ENCODE measurements at places on chromosomes 11 and 22.

DNA sequence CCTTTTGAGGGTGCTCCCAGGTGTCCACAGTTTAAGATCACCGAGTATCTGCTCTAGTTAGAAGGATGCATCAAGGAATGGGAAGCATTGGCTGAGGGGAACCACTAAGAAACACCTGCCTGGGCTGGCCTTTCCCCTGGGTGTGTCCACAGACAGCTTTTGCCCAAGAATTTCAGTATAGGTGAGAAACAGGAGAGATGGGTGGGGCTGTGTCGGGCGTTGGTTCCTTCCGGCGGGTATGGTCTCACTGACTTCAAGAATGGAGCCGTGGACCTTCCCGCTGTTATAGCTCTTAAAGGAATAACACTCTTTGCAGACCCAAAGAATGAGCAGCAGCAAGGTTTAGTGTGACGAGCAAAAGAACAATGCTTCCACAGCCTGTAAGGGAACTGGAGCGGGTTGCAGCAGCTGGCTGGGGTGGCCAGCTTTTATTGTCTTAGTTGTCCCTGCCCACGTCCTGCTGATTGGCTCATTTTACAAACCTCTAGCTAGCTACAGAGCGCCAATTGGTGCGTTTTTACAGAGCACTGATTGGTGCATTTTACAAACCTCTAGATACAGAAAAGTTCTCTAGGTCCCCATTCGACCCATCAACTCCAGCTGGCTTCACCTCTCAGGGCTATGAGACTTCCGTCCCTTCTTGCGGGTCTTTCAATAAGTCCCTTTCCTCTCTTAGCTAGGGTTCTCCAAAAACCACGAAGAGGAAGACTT, 2.4 kb downstream of the FADS1 start:
- DNase-seq, result peak; percentile 71

GRCh38 chr11:48141475-48142122, 75.0 kb upstream of the OR4B1 start:
- DNase-seq, result no peak

DNA sequence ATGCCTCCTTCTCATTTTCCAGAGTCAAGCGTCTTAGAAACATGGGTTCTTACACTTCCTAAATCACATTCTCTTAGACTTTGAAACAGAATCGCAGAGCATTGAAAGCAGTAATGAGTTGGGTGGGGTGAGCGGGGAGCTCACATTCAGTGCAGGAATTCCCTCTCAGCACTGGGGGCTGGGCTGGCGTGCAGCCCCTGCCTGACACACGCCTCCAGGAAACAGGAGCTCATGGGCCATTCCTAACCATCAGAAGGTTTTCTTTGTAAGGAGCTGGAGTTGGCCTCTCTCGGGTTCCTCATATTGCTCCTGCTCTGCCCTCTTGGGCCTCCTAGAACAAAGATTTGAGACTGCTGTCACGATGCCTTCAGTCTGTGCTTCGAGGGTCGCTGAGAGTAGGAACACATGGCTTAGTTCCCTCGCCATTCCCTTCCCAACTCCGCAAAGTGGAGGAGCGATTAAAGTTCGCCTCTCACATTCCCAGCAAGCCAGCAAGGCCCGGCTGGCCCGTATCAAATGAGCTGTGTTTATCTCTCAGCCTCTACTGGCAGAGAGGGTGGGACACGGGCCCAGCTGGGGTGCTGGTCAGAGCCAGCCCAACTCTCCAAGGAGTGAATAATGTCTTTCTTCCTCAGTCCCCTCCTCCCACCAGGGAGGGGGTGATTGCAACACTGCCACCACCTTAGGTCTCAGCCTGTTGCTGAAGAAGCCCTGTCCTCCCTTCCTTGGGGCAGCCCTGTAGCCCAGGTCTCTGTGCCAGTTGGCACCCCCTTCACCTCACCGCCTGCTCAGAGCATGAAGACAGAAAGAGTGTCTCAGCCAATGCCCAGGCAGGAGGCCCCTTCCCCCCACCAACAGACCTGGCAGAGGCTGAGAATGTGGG, 10.4 kb downstream of the CHRDL2 start:
- DNase-seq, result no peak

- no peak for DNase-seq
Measured at GRCh38 chr11:118148856-118149255, 3.8 kb downstream of the SCN4B start.

DNA sequence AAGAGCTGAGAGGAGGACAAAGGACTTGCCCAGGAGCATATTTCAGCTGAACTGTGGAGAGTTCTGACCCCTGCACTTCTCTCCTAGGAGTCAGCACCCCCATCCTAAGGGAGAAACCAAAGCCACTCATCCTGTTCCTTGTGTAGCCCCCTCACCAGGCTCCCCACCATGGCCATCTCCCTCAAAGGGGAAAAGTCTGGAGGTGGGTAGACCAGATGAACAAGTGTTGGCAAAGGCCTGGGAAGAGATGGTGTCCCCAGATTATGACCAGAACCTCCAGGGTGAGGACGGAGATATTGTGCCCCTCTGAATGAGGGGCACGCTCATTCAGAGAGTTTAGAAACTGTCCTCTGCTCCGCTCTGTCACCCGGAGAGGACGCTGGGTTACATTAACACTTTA, 880.0 kb downstream of the BRD1 start:
- DNase-seq, result no peak

DNA sequence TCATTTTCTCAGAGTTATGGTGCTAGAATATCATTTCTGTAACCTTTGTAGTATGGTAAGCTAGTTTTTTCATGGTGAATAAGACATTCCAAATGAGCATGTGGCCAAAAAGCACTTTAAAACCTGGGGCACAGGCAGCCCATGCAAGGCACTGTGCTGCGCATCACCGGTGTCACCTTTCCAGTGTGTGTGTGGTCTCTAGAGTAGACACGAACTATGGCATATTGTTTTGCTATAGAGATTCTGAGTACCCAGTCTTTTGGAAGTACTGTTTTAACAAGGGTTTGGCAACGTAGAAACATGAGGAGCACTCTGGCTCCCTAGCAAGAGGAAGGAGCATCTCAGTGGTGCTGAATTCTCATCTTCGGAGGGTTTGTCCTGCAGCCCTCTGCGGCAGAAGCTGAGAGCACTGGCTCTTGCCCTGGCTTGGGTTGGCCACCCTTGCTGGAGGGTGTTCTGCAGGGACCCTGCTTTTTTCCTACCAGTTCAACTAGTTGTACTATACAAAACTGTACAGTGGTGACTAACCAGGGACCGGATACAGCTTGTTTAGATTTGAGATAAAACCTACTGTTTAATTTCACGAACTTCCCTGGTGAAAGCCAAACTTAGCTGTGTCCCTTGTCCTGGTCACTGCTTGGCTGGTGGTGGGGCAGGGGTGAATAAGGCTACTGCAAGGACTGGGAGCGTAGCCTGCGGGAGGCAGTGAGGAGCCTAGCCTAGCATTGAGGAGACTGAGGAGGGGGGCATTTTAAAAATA, 135.7 kb downstream of the ATXN10 start:
- DNase-seq, result no peak

DNA sequence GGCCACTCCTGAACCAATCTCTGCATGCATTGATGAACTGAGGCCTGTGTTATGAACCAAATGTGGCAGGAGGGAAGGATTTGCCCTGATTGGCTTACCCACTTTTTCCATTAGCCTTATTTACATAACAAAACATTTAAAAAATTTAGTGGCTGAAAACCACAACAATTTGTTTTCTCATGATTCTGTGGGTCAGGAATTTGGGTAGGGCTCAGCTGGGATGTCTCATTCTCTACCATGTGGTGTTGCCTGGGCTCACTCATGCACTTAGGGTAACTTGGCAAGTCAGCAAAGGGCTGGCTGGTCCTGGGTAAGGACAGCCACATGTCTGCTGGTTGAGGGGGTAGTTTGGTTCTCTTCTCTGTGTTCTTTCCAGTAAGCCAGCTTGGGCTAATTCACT, 35.1 kb upstream of the CYP2R1 start:
- no peak for DNase-seq

GRCh38 chr11:359181-359714, 10.1 kb upstream of the B4GALNT4 start:
- no peak for DNase-seq

- DNase-seq, result no peak
Measured at GRCh38 chr11:11471201-11471600, 118.2 kb upstream of the CSNK2A3 start.

GRCh38 chr11:12223771-12224536, 113.6 kb downstream of the MICAL2 start:
- DNase-seq, result no peak

DNA sequence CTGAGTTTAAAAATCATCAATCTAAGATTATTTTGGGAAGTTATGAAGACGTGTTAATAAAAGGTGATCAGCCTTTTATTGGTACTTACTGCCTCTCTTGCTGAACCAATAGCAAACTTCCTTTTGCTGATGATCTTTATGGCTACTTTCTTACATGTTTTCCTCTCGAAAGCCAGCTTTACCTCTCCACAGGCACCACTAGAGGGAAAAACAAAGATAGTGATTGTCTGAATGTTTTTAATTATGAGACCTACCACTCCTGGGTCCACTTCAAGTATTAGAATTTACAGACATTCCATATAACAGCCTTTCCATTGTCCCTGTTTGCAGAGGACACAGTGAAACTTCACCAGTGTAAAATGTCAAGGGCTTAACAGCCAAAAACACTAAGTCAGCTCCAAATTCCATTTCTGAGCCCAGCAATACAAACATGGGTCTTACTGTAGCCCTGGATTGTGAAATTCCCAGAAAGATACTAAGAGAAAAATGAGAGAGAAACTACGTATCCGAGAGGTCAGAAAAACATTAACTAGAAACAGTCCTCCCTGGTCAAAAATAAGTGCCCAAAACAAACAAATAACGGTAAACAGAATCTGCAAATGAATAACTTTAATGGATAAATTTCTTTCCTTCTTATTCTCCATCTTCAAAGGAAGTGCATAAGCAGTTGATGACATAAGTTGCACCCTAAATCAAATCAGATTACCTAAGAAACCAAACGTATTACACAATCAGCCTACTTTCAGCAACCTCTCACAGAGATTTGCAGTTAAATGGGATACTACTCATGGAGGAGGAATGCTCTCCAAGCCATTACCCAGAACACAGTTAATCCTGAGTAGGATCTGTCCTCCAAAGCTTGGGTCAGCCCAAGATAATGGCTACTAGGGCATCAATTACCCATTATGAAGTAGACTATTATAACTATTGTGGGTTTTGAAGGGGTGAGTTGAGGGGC, 29.5 kb downstream of the CHEK2 start:
- no peak for DNase-seq

- DNase-seq, result no peak
Measured at GRCh38 chr11:120338107-120338933, 2.1 kb downstream of the ARHGEF12 start.

- DNase-seq, result no peak
Measured at GRCh38 chr11:68467201-68467834, 6.8 kb downstream of the PPP6R3 start.

DNA sequence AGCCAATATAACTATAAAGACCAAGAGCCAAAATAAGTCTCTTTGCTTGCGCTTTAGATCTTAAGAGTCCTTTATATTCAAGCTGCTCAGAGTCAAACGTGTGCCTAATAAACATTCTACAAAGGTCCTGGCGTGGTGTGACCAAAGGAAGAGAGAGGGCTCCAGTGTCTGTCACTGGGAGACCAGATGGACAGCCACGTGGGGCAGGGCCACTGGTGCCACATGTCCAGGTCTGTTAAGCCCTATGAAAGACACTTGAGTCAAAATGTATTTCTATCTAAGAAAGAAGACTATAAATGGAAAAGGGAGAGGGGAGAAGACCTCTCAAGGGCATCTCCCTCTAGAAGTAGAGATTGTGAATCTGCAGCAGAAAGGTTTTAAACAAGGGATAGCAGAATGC, 32.2 kb upstream of the EHF start:
- no peak for DNase-seq

DNA sequence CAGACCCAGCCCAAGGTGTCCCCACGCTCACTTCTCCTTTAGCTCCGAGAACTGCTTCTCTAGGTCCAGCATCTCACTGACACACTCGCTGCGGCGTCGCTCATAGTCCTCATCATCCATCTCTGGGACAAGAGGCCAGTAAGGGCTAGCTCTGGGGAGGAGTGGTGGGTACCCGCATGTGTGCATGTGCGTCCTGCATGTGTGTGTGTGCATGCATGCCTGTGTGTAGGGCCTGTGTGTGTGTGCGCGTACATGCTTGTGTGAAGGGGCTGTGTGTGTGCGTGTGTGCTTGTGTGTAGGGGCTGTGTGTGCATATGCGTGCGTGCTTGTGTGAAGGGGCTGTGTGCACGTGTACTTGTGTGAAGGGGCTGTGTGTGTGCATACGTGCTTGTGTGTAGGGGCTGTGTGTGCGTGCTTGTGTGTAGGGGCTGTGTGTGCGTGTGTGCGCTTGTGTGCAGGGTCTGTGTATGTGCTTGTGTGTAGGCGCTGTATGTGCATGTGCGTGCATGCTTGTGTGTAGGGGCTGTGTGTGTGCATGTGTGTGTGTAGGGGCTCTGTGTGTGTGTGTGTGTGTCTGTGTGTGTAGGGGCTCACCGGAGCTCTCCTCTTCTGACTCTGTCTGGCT, 3.3 kb downstream of the BRMS1 start:
- no peak for DNase-seq

GRCh38 chr11:74559110-74559933, 33.1 kb upstream of the POLD3 start:
- DNase-seq, result no peak

GRCh38 chr11:92257536-92257935, 32.9 kb downstream of the FAT3 start:
- no peak for DNase-seq

GRCh38 chr11:46889251-46889650, 29.1 kb downstream of the LRP4 start:
- no peak for DNase-seq

DNA sequence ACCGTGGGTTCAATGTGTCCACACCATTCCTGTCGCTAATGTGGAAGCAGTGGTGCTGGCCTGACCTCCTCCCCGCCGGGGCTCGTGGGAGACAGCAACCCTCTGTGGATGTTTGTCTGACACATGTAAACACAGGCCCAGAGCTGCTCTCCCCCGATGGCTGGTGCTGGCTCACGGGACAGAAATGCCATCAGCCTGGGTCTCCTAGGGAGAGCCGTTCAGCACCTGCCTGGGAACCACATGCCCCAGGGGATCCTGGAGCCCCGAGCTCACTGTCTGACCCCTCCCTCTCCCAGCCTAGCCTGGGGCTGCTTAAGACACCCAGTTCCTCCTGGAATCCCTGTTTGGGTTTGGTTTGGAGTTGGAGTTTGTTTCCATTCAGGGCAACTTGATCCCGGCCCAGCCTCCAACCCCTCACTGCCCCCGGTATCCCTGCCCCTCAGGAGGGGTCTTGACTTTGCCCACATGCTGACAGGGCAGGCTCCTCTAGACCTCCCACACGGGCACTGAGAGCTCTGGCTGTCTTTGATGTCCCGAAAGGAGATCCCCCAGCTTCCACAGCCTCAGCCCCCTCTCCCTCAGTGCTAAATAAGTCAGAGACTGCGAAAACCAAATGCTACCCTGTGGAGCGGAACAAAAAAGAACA, 50.9 kb upstream of the WNT11 start:
- DNase-seq, result no peak

GRCh38 chr22:36259615-36260300, 6.8 kb downstream of the APOL1 start:
- no peak for DNase-seq
